Endothelial cell (in vitro differentiated cells): ENCODE measurements at places on chromosomes 16 and 17.

DNA sequence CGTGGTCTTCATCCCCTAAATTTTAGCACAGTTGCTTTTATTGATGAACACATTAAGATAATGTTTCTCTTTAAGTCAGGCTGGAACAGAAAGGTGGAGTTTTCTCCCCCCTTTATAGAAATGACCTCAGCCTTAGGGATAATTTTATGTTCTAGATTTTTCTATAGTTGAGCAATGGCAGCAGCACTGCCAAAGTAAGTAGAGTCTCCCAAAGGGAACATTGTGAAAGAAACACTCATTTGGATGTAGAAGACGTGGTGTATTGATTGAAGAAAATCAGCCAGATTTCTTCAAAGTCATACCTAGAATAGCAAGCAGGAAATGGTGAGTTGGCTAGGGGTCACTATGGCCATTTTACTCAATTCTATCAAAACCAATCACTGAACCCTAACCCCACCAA, 122.5 kb downstream of the DNAH9 start:
- no peak for DNase-seq

- DNase-seq, result no peak
These were observed 228.7 kb downstream of the CDH13 start for GRCh38 chr16:82855471-82855870.

GRCh38 chr16:85098565-85098964, 13.7 kb downstream of the CIBAR2 start:
- no peak for DNase-seq

- DNase-seq, result no peak
These were observed 52.4 kb upstream of the CDH3 start for GRCh38 chr16:68592466-68593337.

- peak; percentile 8 for DNase-seq
These were observed 147.0 kb downstream of the HS3ST4 start for GRCh38 chr16:25838724-25839186.

DNA sequence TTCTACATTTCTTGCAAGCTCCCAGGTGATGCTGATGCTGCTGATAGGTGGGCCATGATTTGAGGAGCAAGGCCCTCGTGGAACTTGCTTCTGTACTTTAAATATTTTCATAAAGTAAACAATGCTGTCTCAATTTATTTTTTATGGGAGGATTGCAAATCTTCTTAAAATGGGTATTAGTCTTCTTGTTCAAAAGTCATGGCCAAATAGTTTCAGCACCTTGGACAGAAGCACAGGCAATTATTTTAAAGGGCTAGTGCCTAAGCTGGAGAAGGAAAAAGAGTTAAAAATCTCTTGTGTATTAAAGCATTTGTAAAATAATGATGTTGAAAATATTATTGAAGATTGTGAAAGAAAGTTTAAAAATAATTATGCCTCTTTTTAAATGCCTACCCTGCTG, 50.5 kb downstream of the GPR139 start:
- peak; percentile 35 for DNase-seq

- no peak for DNase-seq
These were observed 83.4 kb downstream of the KCNJ12 start for GRCh38 chr17:21459536-21459935.

GRCh38 chr16:2005646-2006045, 4.0 kb downstream of the ZNF598 start:
- no peak for DNase-seq

DNA sequence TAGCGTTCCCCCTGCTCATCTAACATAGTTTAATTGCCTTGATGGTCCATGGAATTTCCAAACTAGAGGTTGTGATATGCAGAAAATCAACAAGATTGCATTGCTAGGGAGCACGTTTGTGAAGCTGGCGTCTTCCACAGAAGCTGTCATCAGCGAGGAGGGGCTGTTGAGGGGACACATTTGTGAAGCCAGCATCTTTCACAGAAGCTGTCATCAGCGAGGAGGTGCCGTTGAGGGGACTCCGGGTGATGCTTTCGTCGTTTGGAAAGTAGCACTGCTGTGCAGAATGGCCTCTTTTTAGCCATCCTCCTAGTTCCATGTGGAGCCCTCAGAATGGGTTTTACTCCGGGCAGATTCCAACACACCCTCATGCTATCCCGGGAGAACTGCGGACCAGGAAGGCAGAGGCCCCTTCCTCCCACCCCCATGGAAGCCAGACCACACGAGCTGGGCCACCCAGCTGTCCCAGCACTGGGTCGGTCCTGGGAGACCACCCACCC, 119.6 kb upstream of the CHMP6 start:
- DNase-seq, result no peak

GRCh38 chr16:67571981-67572431, 9.7 kb downstream of the CTCF start:
- DNase-seq, result no peak

GRCh38 chr16:76484020-76484419, 206.8 kb downstream of the CNTNAP4 start:
- DNase-seq, result no peak

DNA sequence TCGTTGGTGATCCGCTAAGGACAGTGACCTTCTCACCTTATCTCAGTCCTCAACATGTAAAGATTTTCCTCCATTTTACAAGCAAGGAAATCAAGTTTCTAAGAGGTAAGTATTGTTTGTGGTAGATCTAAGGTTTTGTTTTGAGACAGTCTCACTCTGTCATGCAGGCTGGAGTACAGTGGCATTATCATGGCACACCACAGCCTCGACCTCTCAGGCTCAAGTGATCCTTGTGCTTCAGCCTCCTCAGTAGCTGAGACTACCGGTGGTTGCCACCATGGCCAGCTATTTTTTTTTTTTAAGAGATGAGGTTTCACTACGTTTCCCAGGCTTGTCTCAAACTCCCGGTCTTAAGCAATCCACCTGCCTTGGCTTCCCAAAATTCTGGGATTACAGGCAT, 34.9 kb downstream of the PRKCA start:
- no peak for DNase-seq

- DNase-seq, result peak; percentile 91
These were observed 51.2 kb downstream of the RMI2 start for GRCh38 chr16:11396241-11397048.

GRCh38 chr16:46591257-46591656, 29.9 kb downstream of the SHCBP1 start:
- no peak for DNase-seq

DNA sequence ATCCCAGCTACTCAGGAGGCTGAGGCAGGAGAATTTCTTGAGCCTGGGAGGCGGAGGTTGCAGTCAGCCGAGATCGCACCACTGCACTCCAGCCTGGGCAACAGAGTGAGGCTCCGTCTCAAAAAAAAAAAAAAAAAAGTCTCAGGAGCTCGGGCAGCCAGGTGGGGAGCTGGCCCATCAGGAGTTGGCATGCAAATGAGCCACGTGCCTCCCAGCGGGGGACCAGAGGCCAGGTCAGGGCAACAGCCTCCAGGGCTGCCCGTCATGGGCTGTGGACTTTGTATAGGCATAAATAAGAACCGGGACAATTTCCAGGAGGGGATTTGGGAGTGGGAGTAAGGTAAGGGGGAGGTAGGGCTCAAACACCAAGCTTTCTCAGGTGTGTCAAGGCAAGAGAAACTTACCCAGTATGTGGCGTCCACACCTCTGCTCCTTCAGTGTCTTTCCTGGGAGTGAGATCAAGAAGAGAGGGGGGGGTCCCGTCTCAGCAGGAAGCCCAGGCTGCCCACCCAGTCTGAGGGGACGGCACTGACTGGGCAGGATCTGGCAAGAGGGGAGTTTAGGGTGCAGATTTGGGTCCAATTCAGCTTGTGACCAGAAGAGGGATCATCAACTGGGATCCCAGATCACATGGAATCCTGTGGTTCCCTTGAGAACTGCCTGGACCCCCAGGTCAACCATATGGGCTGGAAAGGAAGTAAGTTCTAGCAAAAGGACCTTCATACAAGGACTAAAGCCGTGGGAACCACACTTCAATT, 22.3 kb upstream of the G6PC1 start:
- DNase-seq, result no peak

DNA sequence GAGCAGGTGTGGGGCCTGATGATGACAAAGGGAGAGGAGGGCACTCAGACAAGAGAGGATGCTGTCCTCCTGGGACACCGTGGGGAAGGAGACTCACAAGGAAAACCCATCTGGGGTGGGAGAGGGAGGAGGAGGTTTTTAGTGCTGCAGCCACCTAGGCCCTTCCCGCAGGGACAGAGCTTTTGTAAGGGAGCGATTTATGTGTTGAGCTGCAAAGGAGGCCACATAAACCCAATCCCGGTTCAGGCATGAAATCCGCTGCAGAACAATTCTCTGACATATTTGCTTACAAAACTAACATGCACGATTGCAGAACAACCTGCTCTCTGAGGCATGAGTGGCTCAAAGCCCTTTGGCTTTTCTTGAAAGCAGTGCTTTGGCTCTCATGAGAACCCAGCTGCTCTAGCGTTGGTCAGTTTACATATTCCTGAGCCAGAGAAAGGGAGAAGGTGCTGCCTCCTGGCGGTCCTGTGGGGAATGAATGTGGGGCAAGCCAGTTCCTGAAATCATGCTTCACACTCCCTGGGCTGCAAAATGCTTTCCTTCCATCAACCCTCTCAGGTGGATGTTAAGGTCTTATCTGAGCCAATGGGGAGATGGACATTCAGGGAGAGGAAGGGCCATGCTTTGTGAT, 122.4 kb upstream of the NLRP1 start:
- peak; percentile 79 for DNase-seq

GRCh38 chr16:67946966-67947558, 3.1 kb upstream of the LCAT start:
- no peak for DNase-seq

- DNase-seq, result no peak
These were observed 121.6 kb downstream of the SMG6 start for GRCh38 chr17:2181897-2182448.

DNA sequence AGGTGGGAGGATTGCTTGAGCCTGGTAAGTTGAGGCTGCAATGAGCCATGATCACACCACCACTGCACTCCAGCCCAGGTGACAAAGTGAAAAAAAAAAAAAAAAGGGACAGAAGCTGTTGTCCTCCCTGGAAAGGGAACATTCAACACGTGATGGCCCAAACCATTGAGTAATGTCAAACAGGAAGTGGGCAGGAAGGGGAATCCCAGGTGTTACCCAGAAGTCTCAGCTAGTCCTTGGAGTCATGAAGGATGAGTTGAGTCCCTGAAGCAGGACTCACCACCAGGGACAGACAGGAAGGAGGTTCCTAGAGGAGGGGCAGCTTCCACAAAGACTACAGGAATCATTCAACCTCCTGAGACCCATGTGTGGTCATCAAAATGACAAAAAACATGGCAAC, 19.8 kb upstream of the CMIP start:
- no peak for DNase-seq

GRCh38 chr16:87559945-87560344, 42.4 kb upstream of the JPH3 start:
- no peak for DNase-seq

DNA sequence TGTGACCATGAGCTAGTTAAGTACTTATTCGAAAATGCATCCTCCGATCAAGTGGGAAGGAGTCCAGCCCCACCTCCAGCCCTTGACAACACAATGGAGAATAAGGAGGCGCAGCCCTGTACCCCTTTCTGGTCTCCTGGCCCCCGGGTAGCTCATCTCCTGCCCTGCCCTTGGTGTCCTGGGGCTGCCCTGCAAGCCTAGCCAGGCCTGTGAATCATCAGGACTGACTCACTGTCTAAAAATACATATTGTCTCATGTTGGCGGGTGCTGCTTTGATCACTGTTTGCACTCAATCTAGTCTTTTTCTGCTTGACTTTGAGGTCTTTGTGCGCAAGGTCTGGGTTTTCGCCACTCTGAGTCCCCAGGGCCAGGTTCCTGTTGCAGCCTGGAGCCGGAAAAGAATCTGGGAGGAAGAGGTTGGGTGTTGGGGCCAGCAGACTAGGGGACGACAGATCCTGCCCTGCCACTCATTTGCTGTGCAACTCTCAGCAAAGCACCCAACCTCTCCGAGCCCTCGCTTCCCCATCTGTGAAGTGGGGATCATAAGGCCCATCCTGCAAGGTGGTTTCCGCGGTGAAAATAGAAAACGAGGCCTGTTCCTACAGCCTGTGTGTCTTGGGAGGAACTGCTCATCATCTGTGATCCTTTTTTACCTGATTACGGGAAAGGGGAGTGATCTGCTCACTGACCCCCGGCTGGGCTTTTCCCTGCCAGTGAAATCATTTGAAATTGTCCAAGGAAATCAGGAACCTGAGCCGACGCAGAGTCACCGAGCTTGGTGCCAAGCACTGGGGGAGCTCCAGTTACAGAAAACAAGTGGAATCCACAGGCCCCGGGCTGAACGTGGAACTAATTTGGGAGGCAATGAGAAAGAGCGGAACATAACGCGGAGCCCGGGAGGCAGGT, 230.4 kb downstream of the PARN start:
- DNase-seq, result no peak

DNA sequence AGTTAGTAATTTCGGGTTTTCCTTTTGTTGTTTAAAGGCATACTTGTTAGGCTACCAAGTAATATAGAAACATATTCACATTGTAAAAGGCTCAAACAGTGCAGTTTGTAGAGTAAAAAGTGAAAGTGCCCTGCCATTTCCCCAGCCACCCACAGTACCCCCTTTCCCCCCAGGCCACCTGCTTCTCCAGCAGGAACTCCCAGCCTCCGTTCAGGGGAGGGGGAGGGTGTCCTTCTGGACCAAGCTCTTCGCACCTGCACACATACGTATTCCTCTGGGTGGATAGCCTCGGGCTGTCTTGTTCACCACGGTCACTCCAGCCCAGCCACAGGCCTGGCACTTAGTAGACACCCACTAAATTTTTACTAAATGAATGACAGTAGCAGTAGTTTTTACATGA, 144.5 kb downstream of the CLEC16A start:
- no peak for DNase-seq

DNA sequence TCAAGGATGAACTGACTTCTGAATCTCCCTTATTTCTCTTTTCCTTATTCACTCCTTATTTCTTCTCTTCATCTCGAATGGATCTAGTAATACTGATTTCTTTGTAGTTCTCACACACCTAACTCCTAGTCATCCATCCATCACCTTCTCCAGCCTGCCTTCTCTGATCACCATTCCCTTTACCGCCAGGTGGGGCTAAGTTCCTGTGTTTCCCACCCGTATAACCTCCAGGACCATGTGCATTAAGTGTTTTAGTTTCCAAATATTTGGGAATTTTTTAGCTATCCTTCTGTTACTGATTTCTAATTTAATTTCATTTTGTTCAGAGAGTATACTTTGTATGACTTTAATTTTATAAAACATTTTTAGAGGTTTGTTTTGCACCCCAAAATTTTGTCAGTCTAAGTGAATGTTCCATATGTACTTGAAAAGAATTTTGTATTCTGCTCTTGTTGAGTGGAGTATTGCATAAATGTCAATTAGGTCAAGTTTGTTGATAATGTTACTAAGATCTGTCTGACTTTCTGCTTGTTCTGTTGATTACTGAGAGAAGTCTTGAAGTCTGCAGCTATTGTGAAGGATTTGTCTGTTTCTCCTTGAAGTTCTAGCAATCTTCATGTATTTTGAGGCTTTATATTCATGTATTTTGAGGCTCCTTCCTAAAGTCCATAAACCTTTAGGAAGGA, 8.8 kb downstream of the BPTF start:
- DNase-seq, result peak; percentile 34

GRCh38 chr16:81181013-81181720, 57.3 kb upstream of the BCO1 start:
- DNase-seq, result peak; percentile 43

- no peak for DNase-seq
These were observed 53.2 kb upstream of the SIAH1 start for GRCh38 chr16:48438414-48438813.
